ENCODE measurements at places on chromosomes 1 and 21.
A peak's percentile ranks its signal among the peaks of the same experiment; 100 is the strongest.

DNA sequence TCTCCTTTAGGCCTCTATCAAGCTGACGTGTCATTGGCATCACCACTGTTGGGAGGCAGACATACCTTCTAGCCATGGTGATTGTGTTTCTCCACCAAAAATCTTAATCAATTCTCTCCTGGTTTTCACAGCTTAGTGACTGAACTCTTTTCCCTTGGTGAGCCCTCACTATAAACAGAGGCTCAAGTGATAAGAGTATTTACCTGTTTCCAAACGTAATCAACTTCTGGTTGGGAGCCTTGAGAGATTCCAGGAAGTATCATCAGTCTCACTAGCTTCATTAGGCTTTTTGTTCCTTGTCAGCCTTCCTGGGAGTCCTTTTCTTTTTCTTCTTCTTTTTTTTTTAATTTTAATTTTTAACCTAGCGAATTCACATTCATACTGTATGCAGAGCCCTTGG is 33.8 kb upstream of the KCNQ4 start:
- no peak for DNase-seq

- DNase-seq, result no peak
Observed at GRCh38 chr1:241640867-241641622, 876 bp upstream of the CHML start.

GRCh38 chr1:84653130-84653677 is 37.1 kb downstream of the SSX2IP start:
- DNase-seq, result no peak

- no peak for DNase-seq
Observed at GRCh38 chr1:204142032-204142974, 9.5 kb downstream of the ETNK2 start.

DNA sequence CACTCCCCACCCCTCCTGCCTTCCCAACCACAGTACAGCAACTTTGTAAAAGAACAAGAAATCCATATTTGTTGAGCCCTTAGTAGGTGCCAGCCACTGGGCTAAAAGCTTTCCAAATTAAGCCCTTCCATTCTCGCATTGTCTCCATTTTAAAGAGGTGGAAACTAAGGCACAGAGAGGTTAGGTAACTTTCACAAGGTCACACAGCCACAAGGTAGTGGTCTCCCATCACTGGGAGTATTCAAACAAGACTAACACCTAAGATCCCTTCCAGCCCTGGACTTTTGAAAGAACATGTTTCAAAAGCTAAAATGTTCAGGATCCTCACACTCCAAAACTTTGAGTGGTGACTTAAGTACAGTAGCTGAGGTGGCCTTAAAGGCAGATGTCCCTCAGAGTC is 3.2 kb downstream of the SDC3 start:
- DNase-seq, result no peak

- DNase-seq, result peak; percentile 79
Observed at GRCh38 chr1:28642847-28643635, at the start of gene TAF12. Gene TAF12, minus strand, starts transcription at chr1:28643067. Its CDS starts 20,986 bp downstream, at chr1:28622081.

DNA sequence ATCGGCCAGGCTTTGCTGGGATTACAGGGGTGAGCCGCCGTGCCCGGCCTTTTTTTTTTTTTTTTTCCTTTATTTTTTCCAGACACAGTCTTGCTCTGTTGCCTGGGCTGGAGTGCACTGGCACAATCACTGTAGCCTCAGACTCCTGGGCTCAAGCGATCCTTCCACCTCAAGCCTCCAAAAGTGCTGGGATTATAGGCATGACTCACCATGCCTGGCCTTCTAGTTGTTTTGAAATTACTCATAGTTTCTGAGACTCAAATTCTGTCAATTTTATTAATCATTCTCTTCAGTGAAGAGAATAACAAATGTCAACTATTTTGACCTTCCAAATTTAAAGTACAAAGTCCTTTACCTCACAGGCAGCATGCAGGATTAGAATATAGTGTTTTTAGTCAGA is 374.5 kb downstream of the PLA2G4A start:
- DNase-seq, result no peak

DNA sequence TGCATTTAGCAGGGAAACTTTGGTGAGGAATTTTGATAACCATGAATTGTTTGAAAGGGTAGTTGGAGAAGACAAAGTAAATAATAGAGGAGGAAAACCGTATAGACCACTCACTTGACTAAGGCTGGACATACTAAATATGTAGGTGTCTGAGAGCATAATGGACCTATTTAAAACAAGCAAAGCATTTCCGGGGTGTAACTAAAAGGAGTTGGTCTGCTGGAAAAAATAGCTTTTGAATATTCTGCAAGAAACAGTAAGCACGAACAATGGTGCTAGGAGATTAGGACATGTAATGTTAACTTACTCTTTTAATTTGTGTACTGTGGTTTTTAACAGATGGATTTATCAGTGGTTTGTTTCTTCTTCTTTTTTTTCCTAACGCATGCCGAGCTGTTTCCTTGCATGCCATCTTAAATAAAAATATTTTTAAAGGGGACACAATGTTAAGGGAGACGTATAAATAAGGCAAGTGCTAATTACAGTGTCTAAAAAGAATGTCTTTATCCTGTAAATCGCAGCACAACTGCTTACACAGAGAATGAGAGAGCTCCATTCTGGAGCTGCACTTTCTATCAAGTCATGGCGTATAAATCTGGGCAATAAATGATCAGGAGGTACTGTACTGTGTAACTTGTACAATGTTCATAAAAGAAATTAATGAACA is 492.1 kb downstream of the LMO4 start:
- DNase-seq, result no peak

DNA sequence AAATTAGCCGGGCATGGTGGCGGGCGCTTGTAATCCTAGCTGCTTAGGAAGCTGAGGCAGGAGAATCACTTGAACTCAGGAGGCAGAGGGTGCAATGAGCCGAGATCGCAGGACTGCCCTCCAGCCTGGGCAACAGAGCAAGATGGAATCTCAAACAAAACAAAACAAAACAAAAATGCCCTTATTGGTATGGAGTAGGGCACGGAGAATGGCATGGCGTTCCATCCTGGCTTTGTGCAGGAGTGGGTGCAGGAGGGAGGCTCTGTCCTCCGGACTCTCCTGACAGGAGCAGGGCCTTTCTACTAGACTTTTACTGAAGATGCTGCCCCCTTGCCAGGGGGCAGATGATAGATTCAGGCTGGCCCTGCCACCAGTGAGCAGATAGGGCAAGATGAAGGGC is 1.0 kb downstream of the TMEM61 start:
- DNase-seq, result no peak

GRCh38 chr1:4018466-4019146 is 118.5 kb upstream of the C1orf174 start:
- no peak for DNase-seq

- DNase-seq, result no peak
Observed at GRCh38 chr1:111553196-111553595, 49.8 kb upstream of the ADORA3 start.

DNA sequence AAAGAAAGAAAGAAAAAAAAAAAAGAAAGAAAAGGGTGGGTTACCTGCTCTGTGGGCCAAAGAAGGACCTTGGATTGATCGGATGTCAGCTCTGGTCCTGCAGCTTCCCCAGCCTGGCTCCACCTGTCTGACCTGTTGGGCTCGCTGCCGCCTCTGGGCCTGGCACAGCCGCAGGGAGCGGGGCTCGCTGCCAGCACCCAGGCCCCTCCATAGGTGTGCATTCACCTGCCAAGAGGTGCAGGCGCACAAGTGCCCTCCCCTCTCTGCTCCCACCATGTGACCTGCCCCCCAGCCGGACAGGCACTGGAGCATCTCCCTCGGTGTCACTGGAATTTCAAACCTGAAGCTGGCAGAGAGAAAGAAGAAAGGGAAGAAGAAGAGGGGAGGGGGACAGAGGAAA is 33.1 kb upstream of the GPR157 start:
- no peak for DNase-seq

DNA sequence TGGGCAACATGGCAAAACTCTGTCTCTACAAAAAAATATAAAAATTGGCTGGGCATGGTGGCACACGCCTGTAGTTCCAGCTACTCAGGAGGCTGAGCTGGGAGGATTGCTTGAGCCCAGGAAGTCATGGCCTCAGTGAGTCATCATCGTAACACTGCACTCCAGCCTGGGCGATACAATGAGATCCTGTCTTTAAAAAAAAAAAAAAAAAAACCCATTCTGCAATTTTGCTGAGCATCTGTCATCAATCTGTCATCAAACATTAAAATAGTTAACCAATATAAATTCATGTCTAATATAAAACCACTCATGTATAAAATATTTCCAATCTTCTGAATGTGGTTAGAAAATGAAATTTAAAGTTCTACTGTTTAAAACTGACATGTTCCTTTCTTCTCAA is 56.9 kb downstream of the LPAR3 start:
- DNase-seq, result no peak

GRCh38 chr1:155981266-155982088 is 3.1 kb upstream of the ARHGEF2 start:
- DNase-seq, result no peak

GRCh38 chr1:16420424-16421118 is 16.7 kb downstream of the SPATA21 start:
- DNase-seq, result no peak

- no peak for DNase-seq
Observed at GRCh38 chr1:238029126-238029525, 138.4 kb upstream of the ZP4 start.

DNA sequence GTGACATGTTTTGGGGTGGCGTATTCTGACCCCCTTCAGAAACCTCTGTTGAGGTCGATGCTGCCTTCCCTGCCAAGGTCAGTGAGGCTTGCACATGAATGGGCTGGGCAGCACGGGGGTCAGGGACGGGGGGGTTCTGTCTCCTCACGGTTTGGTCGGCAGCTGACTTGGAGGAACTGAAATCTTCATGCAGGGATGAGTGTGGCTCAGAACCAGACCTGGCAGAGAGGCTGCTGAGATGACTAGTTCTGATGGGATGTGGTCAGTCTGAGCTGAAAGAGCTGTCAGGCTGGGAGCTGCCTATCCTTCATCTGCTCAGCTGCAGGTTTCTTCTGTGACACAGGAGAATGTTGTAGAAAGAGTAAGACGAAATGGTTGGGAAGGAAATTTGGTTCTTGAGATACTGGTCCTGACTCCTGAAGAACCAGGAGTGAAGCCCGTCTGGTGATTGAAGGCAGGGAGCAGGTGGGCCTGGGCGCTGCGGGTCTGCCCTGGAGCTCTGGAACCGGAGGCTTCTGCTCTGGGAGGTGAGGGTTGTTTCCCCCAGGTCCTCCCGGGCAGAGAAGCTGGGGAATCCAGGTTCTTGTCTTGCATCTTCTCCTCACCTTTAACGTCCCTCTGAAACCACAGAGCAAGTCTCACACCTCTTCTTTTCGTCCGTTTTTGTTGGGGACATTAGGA is 3.3 kb downstream of the SLX9 start:
- no peak for DNase-seq

DNA sequence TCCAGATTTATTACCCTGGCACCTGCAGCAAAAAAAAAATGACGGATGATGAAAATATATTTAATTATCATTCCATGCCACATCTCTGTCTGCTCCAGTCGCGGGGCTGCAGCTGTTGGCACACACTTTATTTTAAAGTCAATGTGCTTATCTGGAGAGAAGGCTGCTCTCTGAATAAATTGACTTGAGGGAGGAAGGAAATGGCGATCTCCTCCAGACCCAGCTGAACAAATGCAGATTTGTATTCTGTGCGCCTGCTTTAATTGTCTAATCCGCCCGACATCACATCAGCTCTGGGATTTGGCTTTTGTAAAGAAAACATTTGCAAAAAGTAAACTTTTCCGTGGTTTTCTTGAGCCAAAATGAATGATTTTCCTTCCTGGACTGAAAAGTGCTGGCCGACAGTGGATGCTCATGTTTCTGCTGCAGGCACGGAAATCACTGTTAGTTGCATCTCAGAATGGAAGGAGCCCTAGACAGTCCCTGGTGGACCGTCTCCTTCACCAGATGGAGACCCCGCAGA is 150.2 kb downstream of the CAMTA1 start:
- no peak for DNase-seq

DNA sequence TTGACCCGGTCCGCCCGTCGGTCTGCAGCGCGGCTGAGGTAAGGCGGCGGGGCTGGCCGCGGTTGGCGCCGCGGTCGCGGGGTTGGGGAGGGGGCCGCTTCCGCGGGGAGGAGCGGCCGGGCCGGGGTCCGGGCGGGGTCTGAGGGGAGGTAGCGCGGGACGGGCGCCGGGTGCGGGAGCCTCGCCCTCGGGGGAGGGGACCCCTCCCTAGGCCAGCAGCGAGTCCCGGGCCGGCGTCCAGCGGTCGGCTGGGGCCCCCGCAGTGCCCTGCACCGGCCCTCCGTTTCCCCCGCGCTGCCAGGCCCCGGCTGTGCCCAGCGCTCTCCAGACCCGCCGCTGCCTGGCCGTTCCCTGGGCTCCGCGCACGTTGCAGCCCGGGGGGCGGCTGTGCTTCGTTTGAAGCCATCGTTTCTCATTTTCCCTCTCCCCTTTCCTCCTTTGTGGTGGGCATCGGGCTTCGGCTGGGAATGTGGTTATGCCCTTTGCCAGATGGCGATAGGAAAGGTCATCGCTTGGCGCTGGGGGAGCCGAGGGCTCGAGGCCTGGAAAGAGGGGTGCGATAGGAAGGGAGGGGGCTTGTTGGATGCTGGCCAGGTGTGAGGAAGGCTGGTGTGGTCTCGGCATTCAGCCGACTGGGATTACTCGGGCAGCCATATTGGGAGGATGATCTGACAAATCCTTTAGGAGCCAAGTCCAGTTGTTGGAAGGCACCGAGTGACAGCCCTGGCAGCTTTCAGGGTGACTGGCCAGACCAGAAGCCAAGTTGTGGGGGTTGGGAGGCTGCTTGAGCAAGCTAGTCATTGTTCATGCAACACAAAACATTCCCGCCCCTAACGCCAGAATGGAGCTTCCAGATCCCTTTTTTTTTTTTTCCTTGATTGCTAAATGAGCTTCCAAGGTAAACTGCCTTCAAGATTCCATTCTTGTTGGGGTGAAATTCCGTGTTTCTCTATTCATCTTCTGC is 753 bp downstream of the KIF1B start:
- DNase-seq, result no peak

DNA sequence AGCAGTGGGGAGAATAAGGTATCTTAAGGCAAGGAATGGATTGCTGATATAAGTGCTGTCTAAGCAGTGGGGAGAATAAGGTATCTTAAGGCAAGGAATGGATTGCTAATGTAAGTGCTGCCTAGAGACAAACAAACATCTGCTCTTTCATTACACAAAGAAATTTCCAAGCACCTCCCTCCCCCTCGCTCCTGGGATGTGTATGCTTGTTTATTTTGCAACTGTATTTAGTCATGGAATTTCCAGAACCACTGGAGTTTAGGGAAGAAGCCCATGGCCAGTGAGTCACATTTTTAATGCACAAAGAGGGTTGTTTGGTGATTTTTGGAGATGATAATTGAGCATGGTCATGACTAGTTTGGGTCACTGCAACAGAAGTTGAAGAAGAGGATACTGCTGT is 21.5 kb downstream of the PDPN start:
- no peak for DNase-seq

DNA sequence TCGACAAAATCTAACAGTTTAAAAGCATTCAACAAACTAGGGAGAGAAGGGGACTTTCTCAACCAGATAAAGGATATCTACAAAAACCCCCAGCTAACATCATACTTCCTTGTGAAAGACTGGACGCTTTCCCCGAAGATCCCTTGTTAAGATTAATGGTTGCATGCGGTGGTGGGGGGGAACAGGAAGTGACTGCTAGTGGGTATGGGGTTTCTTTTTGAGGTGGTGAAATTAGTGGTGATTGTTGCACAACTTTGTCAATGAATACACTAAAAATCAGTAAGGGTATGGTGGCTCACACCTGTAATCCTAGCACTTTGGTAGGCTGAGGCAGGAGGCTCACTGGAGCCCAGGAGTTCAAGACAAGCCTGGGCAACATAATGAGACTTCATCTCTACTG is 26.9 kb upstream of the EYA3 start:
- no peak for DNase-seq
